COLO829 (cell line): ENCODE measurements at places on chromosomes 2 and 18.

- DNase-seq = no peak
These were observed 115.9 kb upstream of the SYT4 start for GRCh38 chr18:43393174-43393573.

DNA sequence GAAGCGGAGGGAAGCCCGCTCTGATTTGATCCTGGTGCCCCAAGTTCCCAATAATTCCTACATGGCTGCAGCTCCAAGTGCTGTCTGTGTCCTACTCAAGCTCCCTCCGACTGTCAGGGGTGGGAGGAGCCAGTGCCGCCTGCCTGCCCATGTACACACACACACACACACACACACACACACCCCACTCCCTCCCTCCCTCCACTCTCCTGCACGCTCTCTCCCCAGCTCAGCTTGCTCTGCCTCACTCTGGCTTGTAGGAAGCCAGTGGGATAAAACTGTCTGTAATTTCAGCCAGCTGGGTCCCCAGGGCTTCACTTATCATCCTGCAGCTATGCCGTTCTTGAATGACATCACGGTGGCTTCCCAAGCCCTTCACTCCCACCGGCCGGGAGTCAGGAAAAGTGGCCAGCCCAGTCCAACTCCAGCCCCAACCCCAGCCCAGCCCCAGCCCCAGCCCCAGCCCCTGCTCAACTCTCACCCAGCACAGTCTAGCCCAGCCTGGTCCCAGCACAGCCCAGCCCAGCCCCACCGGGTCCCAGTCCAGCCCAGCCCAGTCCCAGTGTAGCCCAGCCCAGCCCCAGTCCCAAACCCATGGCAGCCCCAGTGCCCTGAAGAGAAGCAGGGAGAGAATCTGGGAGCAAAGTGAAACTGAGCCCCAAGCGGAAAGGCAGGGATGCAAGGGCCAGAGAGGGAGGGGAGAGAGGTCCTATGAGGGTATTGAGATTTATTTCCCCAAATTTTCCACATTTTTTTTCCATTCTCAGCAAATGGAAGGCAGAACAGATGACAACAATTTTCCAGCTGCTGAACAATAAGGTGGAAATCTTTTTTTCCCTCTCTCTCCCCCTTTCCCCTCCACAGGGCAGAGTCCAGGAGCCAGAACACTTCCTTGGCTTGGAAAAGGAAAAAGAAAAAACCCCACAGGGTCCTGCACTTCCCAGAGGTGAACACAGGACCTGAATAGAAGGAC, 144.0 kb downstream of the TNS1 start:
- no peak for DNase-seq

- no peak for DNase-seq
These were observed 163.8 kb downstream of the CLIP4 start for GRCh38 chr2:29278966-29279365.

DNA sequence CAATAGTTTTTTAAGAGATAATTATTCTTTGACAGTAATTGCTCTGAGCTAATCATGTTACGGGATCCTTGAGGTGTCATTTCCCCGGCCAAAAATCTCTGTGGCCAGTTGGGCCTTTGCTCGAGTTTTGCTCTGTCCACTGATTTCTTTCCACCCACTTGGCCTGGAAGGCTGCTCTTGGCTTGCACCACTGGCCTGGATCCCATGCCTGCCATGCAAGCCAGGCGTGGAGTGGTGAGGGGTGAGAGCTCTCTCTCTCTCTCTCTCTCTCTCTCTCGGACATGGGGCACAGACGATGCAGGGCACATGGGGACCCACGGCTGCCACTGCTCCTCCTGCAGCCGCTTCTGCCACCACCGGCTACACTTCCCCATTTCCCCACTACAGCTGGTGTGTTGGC, 853.0 kb upstream of the GCFC2 start:
- no peak for DNase-seq
